Fibroblast of the conjunctiva (primary cell): ENCODE measurements at places on chromosomes 3 and 15.

- DNase-seq = no peak
These were observed 36.8 kb upstream of the NAALADL2 start for GRCh38 chr3:174822320-174822719.

- no peak for DNase-seq
These were observed 107.4 kb upstream of the SLC6A6 start for GRCh38 chr3:14295037-14295436.

GRCh38 chr15:48520376-48521155, 124.9 kb downstream of the FBN1 start:
- no peak for DNase-seq

DNA sequence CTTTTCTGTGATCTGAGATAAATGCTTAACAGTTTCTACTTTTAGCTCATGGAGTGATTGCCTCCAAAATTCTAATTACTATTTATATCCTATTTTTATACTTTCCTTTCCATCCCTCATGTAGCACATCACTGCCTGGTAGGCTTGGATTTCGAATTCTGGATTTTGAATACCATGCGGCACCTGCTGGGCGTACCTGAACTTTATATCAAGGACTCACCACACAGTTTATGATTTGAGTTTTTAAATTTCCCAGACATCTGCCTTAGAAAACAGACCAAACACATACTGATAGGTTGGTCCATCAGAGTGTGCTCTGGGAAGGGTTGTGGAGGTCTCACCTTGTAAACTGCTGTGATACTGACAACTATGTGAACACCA, 6.4 kb downstream of the TRAK1 start:
- no peak for DNase-seq

DNA sequence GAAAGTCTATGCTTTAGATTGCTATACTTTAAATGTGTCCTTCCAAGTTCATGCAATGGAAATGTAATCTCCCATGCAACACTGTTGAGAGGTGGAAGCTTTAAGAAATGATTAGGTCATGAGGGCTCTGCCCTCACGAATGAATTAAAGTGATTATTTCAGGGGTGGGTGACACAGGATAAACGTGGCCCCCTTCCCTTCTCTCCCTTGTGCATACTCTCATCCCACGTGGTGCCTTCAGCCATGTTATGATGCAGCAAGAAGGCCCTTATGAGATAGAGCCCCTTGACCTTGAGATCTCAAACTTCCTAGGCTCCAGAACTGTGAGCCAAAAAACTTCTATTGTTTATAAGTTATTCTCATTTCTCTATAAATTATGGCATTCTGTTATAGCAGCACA, 183.3 kb downstream of the TNIK start:
- DNase-seq = no peak

DNA sequence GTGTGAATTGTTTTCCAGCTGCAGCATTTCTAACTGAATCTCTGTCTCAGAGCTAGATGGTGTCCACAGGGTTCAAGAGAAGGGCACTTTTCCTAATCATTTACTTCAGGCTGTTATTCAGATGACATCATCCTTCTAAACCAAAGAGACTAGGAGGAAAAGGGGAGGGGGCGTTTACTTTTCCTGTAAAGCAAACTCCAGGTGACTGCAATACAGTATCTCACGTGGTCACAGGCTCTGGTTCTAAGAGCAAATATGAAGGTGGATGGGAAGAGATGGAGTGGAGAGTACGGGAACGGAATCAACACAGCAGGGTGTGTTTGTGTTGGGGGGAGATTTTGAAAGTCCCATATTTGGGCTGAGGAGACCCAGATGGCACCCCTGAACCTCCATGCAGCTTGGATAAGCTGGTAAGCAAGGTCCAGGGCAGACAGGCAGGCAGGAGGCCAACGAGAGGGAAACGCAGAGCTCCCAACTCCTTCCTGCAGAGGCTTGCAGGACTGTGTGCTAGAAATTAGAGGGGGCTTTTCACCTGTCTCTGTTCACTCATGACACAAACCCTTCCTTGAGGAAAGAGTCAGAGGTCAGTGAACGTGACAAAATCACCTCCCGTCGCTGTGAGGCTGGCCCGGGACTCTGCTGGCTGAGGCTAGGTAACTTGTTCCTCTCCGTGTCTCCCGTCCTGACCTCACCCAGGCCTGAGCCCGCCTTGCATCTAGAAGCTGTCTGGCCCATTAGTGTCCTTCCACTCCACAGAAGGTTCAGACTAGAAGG, 151.2 kb downstream of the OPA1 start:
- DNase-seq = no peak

GRCh38 chr15:67126551-67127330, 61.3 kb downstream of the SMAD3 start:
- no peak for DNase-seq

GRCh38 chr15:32888221-32888761, 170.5 kb downstream of the GREM1 start:
- no peak for DNase-seq

DNA sequence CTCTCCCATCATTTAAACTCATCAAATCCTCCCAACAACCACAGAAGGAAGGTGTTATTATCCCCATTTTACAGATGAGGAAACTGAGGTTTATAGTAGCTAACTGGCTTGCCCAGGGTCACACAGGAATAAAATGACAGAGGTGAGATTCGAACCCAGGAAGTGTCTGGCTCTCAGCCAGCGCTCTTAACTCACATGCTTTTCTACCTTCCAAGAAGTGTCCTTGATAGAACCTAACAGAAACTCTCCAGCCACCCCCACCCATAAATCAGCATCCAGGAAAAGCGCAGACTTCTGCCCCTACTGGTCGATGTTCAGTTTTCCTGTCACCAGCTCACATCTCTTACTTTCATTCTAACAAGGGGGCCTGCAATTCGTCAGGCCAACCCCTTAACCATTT, 51.7 kb downstream of the SPATA12 start:
- no peak for DNase-seq

DNA sequence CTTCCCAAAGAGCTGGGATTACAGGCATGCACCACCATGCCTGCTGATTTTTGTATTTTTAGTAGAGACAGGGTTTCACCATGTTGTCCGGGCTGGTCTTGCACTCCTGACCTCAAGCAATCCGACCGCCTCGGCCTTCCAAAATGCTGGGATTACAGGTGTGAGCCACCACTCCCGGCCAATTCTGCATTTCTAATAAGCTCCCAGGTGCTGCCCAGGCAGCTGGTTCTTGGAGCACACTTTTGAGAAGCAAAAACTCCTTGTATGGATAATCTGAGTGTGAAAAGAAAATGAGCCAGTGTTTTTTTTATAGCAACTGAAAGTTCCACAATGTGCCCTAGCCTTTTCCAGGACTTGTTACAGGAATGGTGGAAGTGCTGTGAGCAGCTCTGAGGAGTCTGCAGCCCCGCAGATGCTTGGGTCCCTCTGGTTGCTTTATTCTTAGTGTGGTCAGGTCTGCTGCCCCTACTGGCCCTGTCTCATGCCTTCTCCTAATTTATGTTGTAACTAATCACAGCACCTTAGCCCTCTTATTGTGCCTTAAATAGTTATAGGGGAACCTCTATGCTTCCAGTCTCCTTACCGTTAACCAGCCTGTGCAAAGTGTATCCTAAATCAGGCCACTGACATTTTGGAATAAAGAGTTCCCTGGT, 13.5 kb upstream of the KCNAB1 start:
- DNase-seq = no peak

DNA sequence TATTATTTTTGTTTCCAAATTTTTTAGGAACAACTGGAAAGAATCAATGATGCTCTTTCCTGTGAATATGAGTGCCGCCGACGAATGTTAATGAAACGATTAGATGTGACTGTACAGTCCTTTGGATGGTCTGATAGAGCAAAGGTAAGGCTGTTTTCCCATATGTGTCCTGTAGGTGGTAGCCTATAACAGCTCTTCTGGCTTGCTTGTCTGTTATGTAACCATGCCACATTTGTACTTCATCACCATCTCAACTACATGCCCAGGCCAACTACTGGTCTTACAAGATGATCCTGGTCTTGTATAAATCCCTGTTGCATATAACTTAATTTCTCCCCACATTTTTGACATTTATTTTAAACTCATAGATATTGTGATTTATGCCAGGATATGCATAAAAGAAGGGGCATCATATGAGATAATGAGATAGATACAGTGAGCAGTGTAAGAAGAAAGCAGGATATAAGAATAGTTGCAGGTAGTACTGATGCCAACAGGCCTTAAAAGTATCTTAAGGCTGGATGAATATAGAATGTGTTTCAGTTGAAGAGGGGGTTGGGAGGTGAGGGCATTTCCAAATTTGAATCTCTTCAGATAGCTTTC, 20.3 kb downstream of the FAM98B start:
- DNase-seq = peak; percentile 51

- no peak for DNase-seq
These were observed 44.3 kb downstream of the MYO5C start for GRCh38 chr15:52251144-52251860.

GRCh38 chr15:93585012-93585411, 496.0 kb upstream of the RGMA start:
- no peak for DNase-seq

DNA sequence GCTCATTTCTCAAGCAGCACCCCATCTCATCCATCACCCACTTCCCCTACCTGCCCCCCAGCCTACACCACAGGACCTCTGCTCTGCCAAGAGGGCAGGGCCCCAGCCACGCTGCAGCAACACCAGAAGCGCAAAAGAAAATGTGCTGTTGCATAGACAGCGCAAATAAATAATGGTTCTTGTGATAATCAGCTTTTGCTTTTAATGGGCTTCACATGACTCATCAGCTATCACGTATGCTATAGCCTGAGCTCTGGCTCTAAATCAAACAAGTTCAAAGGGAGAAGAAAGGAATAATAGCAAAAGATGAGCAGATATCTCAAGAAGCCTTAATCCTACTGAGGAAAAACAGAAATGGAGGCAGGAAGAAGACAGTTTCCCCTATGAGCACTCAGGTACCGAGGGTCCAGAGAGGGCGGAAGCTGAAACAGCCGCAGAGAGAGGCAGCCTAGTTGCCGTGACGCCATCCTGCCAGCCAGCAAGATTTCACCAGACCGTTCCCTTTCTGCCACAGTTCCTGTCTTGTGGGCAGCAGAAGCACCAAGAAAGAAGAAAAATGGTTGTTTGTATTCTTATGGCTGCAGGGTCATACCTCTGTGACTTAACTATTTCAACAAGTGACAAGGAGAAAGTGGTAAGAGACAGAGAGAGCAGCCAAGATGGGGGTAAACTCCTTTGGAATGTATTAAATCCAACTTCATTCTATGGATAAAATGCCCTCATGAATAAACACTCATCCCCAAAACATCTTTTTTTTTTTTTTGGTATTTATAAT, 22.0 kb downstream of the RAB27A start:
- DNase-seq = no peak

DNA sequence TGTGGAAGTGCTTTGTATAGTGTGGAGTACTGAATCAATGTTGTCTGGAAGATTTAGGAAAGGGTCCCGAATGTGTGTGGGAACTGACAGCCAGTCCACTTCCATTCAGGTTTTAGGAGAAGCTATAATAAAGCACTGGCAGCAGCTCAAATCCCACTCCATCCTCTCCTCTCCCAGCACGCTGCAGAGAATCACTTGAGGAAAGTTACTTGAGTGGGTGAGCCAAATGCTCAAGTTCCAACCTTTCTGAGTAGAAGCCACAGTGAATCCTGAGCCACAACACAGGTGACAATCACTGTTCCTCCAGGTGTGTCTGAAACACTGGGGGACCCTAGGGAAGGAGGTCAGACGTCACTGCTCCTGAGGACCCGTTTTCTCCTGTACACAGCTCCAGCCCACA, 106.5 kb downstream of the TIGIT start:
- no peak for DNase-seq

DNA sequence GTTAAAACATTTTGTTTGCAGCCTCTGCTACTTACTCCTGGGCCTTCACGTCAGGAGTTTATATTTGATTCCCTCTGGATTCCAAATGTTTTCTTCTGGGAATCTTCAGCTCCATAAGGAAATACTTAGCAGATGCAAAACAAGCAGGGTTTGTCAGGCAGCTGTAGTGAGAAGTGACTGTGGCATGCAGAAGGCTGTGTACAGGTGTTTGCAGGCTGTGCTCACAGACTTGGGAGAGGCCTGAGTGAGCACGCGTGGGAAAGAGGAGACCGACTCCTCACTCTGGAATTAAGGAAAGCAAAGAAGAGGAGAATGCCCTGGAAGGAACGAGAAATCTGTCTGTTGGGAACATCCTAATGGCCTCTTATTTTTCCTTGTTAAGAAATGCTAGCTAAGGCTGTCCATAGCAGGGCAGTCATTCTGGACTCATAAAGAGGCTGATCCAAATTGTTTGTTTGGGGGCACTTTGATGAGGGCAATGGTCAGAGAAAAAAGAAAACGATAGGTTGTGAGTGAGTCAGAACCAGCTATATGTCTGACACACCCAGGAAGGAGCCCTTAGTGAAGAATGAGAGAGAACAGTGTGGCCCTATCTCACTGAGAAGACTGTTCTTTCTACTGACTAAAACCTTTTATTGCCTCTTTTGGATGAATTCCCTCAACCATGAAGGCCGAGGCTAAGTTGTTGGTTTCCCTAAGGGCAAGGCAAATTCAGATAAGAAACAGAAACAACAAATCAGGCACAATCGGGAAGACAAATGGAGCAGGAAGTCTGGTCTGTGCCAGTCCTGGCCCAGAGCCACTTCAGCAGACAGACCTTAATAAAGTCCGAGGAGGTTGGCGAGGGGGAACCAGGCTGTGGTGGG, 82.6 kb downstream of the TGFBR2 start:
- no peak for DNase-seq

DNA sequence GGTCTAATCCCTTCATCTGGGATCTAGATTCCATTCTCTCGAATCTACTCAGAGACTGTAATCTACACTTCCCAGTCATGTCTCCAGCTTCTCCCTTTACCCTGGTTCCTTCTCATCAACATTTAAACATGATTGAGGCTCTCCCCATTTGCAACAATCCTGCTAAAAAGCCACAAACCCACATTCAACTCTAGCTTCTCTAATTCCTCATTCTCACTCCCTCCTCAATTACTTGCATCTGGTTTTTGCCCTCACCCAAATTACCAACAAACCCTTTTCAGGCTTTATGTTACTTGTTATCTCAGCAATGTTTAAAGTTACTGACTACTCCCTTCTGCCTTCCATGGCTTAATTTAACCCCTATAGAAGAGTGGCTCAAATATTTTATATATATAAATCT, 11.5 kb downstream of the ETFA start:
- no peak for DNase-seq

DNA sequence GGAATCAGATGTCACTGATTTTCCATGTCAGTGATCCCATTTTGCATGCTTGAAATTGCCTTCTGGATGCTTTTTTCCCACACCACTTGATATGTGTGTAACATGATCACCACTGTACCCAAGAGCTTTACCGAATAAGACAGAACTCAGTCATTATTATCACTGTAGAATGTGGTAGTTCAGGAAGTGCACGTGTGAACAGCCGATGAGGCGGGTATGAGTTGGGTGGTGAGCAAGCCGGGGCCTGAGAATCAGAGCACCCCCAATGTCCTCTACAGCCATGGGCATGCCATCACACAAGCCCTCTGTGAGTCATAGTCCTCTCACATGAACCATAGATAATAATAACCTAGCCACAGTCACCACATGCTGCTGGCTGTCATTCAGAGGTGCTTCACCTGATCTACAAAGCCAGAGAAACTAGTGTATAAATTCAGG, 470.8 kb downstream of the SOX2 start:
- no peak for DNase-seq

GRCh38 chr3:187166750-187167149, 27.5 kb upstream of the RPL39L start:
- no peak for DNase-seq
